Epithelial cell of umbilical artery (primary cell): ENCODE measurements at places on chromosomes 16 and 17. TPM values are rescaled to one million over a fixed set of nuclear protein-coding genes. Genes with fewer than 3 reads are reported as not detected.

Gene CCT6B
- 0.32 TPM in 1 of 2 replicates, not detected in the other for total RNA-seq

Gene GRAPL
- total RNA-seq = 7.0 and 8.4 TPM in 2 replicates

Gene COG1
- total RNA-seq = 10.7 and 11.1 TPM in 2 replicates

Gene MYH2
- total RNA-seq = not detected in 2 replicates

Gene LGALS9B
- not detected in 2 replicates for total RNA-seq

Gene TNFRSF12A
- total RNA-seq = 244 and 303 TPM in 2 replicates

Gene MYH8
- total RNA-seq = not detected in 2 replicates

Gene KRTAP29-1
- not detected in 2 replicates for total RNA-seq
